NCI-H2107 (cell line): ENCODE measurements at places on chromosomes 16 and 17.

DNA sequence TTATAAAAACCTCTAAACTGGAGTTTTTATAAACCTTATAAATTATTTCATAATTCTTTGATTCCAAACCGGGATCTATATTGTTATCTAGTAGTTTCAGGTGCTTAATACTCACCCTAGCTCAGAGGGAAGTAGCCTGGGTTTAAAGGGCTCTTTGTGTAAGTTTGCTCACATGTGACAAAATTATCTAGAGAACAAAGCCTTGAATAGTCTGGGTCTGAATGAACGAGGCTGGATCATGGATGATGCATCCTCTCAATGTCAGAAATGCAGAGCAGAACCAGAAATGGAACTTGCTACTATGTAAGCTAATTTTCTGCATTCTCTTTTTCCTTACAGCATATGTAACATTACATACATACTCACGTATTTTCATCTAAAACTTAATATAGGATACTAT is 103.9 kb upstream of the NETO2 start:
- DNase-seq, result no peak

DNA sequence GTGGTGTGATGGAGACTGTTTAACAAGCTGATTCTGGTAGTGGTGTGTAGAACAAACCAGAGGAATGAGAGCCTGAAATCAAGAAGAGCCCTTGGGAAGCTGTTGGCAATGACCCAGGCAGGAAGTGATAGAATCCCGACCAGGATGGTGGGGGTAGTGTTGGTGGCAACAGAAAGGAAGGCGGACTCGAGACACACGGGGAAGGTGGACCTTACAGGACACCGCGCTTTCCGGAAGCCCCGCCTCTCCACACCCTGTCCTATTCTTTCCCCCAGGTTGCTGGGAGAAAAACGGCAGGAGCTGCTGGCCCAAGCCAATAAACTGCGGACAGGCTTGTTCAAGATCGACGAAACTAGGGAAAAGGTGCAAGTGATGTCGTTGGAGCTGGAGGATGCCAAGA is 30.0 kb upstream of the KDM6B start:
- DNase-seq, result no peak

GRCh38 chr17:58250344-58251011 is 12.1 kb downstream of the LPO start:
- no peak for DNase-seq

DNA sequence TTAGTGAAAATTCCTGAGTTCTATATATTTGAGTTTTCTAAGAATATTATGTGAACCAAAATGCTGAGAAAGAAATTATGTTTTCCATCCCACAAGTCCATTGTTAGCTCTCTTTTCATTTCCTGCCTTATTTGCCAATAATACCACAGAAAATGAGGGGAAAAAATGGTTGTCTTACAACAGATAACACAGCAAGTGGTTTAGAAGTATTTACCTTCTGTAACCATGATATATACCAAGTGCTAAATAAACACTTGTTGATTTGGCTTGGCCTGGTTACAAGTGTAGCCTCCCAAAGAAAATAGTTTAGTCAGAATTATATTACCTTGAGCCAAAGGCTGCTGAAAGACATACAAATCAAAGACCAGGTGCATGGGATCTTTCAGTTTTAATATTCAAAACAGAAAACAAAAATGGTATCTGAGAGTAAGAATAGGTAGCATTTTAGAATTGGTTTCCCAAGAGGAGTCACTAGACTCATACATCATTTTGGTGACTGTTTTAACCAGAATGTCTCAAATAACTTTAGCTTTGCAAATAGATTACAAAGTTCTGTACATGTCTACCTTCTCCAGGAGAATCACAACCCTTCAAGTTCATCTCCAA is 439.8 kb upstream of the DYNLRB2 start:
- no peak for DNase-seq

- no peak for DNase-seq
Measured at GRCh38 chr16:88316151-88316550, 66.6 kb upstream of the ZNF469 start.

DNA sequence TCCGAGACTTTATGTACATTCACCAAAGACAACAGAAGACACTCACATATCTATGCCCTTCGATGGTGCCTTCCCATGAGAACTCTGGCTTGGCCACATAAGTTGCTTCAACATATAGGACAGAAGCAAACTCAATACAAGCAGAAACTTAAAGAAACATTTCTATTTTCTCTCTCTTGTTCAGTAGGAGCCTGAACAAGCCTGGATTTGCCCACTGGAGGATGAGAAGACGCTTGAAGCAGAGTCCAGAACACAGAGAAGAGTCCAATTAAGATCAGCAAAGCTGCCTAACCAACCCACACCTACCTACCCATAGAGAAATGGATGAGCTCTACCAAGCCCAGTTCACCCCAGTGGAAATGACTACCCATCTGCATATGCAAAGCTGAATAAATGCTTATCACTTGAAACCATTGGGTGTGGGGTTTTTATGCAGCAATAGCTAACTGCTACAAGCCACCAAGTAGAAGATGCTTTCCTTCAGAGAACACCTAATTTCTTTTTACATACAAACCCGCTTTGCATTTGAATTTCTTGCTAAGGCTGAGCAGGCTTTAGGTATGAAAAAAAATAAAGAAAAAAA is 337.9 kb upstream of the DYNLRB2 start:
- no peak for DNase-seq

DNA sequence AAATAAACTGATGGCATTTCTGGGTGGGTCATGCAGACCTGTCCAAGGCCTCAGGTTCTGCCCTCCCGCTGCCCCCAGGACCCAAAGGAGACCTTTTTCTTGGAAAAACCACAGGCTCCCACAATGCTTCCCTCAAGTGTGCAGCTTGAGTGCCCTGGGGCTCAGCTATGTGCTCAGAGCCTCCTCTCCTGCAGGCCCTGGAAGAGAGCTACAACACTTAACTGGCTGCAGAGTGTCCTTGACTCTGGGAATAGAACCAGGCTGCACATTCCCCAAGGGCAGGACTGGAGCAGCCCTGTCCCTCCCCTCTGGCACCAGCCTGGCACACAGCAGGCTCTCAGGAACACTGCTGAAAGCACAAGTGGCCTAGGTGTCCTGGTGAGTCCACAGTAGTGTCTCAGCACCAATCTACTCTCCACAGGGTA is 4.8 kb upstream of the SREBF1 start:
- no peak for DNase-seq

DNA sequence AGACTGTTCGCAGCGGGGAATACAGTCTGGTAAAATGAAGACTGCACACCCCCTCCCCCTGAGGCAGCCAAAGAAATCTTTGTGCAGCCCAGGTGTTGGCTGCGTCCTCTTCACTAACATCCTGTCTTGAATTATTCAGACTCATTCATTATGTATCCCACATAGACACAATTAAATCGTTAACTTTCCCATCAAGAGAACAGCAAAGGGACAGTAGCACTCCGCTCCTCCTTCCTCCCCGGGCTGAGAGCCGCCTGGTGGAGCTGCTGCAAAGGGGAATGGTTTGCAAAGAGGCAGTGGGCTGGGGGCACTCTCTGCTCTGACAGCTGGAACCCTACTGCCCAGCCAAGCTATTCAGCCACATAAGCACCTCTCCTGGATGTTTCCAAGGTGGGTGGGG is 290.0 kb upstream of the SOX9 start:
- DNase-seq, result no peak

DNA sequence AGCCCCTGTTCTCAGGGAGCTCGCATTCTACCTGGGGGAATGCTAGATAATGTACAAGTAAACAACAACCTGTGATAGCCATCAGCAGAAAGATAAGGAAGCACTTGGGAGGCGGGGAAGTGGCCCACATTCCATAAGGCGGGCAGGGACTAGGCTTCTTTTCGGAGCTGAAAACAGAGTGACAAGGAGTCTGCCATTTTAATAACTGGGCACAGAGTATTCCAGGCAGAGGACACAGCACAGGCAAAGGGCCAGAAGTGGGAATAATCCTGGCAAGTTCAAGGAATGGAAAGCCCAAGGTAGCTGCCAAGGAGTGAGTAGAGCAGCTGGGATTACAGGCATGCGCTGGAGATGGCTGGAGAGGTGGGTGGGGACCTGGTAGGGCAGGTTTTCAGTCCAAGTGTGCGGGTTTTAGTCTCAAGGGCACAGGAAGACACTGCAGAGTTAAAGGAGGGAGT is 24.3 kb downstream of the USP43 start:
- DNase-seq, result no peak

DNA sequence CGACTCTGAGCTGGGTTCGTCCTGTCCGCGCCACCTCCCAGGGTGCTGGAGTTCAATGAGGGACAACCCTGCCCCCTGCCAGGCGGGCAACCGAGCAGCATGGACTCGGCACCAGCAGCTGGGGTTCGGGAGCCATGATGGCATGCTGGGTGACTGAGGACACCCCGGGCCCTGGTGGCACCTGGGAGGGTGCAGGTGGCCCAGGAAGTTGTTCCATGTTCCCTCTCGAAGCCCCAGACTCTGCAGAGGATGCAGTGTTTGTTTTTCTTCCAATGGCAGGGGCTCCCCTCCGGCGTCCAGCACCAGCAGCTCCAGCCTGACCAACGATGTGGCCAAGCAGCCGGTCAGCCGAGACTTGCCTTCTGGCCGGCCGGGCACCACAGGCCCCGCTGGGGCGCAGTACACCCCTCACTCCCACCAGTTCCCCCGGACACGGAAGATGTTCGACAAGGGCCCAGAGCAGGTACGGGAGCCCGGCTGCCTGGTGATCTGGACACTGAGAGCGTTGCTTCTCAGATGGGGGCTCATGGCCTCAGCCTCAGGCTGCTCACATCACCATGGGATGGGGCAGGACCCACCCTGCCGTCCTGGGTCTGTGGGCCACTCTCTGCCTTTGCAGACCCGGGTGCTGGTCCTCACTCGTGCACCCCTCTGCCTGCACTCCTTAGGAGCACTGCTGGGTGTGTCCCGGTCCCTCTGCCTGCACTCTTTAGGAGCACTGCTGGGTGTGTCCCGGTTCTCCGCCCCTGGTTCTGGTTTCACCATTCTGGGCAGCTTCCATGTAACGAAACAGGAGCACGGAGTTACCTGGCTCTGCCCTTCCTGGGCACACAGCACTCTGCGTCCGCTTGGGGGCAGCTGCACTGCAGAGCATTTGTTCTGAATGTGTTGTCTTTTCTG is 68.2 kb upstream of the CHMP6 start:
- DNase-seq, result no peak

DNA sequence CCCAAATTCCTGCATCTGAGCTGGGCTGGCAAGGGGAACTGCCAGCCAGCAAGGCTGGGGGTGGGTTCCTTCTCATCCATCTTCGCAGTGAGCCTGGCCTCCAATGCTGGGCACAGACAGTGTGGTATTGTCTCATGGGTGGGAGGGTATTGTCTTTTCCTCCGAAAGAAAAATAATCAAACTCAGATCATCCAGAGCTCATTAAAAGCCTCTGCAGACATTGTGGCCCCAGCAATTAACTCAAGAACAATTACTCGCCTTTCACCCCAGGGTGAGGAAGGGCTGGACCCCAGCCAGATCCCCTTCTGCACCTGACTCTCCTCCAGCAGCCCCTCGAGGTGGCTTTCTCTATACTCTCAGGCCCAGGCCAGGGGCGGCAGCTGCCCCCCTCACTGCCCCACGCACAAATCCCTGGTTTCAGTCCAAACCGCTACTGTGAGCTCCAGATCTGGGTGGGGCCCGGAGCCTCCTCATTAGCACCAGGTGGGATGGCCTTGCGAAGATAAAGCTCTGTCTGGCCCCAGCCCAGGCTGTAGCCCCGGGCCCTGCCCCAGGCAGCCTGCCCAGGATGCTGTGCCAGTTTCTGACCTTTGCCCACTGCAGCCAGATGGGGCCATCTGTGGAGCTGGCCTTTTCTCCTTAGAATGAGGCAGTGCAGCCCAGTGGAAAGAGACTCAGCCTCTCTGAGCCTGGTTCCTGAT is 2.3 kb upstream of the KRT15 start:
- no peak for DNase-seq

DNA sequence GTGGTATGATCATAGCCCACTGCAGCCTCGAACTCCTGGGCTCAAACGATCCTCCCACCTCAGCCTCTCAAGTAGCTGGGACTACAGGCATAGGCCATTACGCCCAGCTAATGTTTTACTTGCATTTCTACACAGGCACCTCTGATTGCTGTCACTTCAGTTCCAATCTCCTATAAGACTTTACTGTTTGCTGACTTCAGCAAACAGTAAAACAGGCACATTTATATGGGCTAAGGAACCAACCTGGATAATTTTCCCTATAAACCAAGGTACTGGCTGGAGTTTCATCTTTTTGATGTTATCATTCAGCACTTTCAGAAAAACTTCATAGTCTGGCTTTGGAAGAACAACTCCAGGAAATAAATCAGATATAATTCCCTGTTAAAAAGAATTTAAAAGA is 114.2 kb downstream of the DNAH3 start:
- no peak for DNase-seq

DNA sequence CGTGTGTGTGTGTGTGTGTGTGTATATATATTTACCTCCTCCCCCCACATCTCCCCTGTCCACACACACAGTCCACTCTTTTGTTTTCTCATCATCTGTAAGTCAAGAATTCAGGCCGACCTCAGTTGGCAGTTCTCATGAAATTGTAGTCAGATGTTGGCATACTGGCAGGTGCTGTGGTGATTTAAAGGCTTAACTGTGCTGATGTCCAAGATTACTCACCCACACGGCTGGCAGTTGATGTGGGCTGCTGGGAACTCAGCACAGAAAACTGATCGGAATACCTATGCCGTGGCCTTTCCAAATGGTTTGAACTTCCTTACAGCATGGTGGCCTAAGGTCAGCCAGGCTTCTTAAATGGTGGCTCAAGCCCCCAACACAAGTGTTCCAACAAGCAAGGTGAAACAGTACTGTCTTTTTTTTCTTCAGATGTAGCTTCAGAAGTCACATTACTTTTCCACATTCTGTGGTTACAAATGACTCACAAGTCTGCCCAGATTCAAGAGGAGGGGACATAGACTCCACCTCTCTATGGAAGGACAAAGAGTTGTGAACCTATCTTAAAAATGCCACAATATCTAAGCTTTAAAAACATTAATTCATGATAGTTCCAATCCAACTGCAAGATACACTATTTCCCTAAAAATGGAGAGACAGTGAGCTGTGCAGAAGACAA is 198.5 kb upstream of the HS3ST4 start:
- DNase-seq, result no peak

DNA sequence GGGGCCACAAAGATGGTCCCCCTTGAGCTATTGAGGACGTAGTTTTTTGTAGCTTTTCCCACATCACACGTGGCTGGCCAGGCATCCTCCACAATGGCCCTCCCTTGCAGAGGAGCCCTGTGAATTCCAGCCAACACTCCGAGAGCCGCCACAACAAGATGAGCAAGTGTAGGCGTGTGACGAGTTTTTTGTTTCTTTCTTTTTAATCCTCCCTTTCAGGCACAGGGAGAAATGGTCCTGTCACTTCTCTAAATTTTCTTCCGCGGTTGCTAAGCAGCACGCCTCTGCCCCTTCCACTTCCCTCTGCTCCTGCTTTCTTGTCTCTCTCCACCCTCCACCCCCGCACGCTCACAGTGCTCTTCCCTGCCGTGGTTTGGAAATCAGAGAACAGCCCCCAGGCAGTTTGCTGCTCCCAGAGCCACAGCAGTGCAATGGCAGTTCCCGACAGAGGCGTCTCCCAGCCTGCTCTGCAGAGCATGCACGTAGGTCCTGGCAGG is 68.0 kb upstream of the MRTFB start:
- DNase-seq, result no peak

DNA sequence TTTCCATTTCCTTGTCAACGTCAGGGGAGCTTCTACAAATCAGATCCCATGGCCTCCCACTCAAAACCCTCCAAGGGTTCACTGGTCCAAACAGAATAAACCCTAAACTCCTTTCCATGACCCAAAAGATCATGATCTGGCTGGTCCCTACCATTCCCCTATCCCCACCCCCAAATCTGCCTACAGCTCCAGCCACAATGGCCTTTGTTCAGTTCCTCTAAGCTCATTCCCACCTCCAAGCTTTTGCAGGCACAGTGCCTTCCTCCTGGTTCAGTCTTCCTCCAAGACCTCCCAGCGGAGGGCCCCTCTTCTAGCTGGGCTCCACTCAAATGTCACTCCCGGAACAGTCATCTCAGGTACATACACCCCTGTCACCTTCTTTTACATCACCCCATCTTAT is 2.0 kb downstream of the GPRC5B start:
- DNase-seq, result no peak
